ENCODE measurements at places on chromosomes 11 and 22. TPM values are rescaled to one million over a fixed set of nuclear protein-coding genes. Genes with fewer than 3 reads are reported as not detected.

The CCDC15 gene
- 2.6 TPM for total RNA-seq

The PRG3 gene
- not detected for total RNA-seq

The CSF2RB gene
- 2.8 TPM for total RNA-seq

The PITPNM1 gene
- total RNA-seq = 6.3 TPM

The HOATZ gene
- not detected for total RNA-seq

- DNase-seq = no peak
Observed at GRCh38 chr11:71223081-71223405, 29.3 kb downstream of the SHANK2 start.

DNA sequence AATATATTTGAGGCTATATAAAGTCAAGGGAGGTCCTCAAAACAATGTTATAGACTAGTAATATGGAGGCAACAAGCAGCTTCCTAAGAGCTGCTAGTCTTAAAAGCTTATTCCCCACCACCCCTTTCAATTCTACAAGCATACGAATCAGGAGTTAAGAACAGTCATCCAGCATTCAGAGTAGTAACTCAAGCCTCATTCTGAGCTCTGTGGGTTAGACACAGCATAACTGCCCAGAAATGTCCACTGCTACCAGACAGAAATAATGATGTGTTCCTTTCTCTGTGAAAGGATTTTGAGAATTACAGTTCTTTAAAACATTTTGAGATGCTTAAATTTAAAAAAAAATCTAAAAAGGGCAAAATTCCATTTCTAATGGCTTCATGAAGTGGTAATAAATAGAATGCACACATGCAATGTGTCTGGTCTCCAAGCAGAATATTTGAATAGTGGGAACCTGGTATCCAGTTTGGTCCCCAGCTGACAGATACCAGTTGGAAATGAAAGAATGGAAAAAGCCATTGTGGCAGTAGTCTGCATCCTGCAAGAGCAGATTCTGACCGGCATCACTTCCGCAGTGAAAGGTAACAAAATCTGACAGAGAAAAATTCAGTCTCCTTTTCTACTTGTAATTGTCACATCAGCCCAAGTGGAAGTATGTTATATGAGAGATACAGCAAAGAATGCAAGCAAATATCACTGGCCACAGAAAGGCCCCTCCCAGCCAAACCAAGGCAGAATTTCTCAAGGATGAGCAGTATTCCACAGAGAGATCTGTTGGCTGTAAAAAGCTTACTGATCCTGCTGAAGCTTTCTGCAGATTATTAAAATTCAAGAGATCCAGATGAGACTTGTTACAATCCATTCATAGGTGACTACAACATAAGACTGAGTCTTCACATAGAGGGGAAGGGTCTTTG is 310.8 kb upstream of the PITPNB start:
- DNase-seq = peak; percentile 27

GRCh38 chr11:57394203-57394965 is 3.9 kb upstream of the PRG2 start:
- no peak for DNase-seq
